ENCODE measurements at places on chromosomes 2 and 18.

DNA sequence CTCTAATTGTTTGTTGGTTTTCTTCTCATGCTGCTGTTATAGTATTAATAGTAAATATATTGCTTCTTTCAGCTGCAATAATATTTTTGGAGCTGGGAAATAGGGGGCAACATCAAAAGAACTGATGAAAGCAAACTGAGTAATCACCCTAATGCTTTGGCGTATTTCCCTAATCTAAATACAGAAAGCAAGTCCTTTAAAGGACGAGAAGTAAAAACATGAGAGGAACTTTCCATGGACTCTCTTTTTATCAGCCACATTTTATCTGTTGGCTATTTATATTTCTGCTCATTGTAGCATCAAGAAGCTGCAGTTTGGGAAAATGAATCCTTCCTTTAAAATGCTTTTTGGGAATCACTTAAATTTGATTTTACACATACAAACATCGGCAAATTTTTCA is 139.9 kb upstream of the SLC8A1 start:
- no peak for DNase-seq

- no peak for DNase-seq
These were observed 412.3 kb downstream of the RNF144A start for GRCh38 chr2:7329465-7329864.

- DNase-seq: no peak
These were observed 1.5 kb upstream of the FLACC1 start for GRCh38 chr2:201358684-201359083.

- no peak for DNase-seq
These were observed 125.6 kb downstream of the GRB14 start for GRCh38 chr2:164495491-164496223.

DNA sequence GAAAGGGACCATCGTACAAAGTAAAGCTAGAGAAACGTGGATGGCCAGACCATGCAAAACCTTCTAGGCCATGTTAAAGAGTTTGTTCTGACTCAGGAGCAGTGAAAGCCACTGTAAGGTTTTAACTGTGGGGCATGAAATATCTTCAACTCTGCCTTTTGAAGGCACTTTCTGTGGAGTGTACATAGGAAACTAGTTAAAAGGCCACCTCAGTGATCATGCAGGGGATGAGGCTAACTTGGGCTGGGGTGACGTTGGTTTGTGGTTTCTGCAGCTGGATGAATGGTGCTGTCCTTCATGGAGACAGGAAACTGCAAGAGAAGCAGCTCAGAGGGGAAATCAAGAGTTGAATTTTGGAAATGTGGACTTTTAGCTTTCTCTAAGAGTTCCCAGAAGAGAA is 190.7 kb downstream of the CDCA7 start:
- DNase-seq: no peak

DNA sequence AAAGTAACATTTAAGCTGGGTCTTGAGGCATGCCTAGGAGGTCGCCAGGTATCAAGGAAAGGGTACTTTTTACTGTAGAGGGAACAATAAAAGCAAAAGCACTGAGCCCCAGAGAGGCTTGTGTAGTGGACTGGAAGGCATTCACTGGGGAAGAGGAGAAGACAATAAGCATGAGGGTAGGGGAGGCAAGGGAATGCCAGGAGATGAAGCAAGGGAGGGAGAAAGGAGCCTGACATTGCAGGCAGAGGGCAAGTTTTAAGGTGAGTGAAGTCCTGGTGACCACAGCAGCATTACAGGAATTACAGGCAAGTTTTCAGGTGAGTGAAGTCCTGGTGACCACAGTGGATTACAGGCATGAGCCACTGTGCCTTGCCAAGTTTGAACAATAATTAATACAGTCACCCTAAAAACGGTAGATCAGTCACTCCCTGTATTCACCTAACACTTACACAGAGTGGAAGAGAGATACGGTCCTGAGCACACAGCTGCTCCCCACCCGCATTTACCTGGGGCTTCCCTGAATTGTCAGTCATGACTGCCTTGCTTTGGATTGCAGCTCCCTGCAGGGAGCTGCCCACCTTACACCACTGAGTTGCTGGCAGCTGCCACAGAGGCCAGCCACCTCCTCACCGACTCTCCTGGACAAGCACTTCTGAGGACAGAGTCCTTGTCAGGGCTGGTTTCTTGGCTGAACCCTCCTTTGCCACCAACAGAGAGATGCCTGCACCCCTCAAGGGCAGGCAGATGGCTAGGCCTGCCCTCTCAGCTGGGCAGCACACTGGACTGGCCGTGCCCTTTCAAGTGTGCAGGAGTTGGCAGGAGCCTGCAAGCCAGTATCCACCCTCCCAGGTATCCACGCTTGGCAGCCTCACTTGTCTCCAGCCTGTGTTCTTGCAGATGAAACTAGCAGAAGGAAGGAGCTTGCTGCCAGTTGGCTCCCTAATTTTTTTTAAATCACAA is 153.2 kb upstream of the MSH6 start:
- DNase-seq: no peak

- DNase-seq: no peak
These were observed 518.0 kb downstream of the ZNF516 start for GRCh38 chr18:75977081-75977480.

GRCh38 chr18:10726198-10727068 is 200.6 kb downstream of the NAPG start:
- DNase-seq: no peak

- DNase-seq: no peak
These were observed 11.0 kb downstream of the TTN start for GRCh38 chr2:178796079-178796677.

GRCh38 chr2:141911485-141912066 is 219.2 kb downstream of the LRP1B start:
- DNase-seq: no peak

- DNase-seq: no peak
These were observed 302.4 kb downstream of the PLCL1 start for GRCh38 chr2:198106621-198107385.

GRCh38 chr18:28124131-28125029 is 52.5 kb downstream of the CDH2 start:
- no peak for DNase-seq

GRCh38 chr2:38605298-38605830 is 2.6 kb upstream of the HNRNPLL start:
- no peak for DNase-seq

DNA sequence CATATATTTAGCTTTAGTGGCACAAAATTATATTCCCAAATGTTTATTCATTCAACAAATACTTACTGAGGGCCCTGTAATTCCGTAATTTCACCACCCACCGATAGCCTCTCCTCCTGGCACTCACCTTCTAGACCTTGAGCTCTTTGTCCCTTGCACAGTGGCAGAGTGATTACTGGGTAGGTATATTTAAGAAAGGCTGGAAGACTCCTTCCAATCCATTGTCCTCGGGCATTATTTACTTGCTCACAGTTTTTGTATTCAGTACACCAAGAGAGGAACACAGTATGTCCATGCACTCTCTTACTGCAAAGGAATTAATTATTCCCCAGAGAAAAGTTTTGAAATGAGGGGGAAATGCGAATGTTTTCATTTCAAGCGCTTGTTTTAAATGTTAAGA is 1.1 kb upstream of the CDCA7 start:
- DNase-seq: no peak

GRCh38 chr2:152446213-152446612 is 111.2 kb downstream of the FMNL2 start:
- no peak for DNase-seq

DNA sequence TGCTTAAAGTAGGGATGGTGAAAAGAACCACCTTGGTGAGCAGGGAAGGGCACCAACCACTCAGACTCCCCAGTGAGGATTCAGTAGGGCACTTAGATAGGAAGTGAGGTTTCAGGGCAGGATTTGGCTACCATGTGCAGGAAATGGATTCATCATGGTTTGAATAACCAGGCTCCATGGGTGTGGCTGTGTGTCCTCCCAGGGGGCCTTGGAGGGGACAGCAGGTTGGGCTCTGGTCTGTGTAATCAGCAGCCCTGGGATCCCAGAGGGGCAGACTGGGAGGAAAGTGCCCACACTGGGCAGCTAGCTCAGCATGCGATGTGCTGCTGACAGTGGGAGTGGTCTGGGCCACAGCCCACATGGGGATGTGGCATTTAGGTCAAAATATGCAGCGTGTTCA is 224.6 kb downstream of the CELF4 start:
- DNase-seq: no peak

DNA sequence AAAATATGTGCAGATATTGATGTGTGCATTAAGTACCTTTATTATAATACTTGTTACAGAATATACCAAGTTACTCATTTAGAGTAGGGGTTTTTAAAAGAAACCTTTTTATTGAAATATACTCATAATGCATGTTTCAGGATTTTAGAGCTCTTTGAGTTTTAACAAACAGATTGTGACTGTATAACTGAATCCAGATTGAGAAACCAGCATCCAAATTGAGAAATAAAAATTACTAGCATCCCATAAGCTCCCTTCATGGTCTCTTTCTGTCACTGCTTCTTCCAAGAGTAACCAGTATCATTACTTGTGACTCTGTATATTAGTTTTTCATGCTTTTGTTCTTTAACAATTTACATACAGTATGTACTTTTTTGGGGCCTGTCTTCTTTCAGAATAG is 156.9 kb downstream of the UBR3 start:
- no peak for DNase-seq

- DNase-seq: no peak
These were observed 115.3 kb downstream of the BCL11A start for GRCh38 chr2:60438131-60438530.

GRCh38 chr2:148531235-148531634 is 113.3 kb upstream of the EPC2 start:
- no peak for DNase-seq

DNA sequence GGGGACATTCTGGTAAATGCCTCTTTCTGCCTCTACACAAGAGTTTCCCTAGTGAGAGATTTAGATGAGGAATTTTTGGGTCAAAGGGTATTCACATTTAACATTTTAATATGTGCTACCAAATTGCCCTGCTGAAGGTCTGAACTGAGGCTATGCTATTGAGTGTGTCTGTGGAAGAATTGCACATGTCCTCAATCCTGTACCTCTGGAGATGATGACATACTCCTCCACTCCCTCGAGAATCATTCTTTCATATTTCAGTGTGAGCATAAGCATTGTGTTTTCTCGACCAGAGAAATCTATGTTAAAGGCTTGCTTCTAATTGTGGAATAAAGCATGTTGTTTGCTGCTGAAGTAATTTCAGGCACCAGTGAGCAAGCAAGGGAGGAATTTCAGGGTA is 110.5 kb downstream of the TSN start:
- no peak for DNase-seq

GRCh38 chr2:25528173-25528572 is 145.2 kb downstream of the DTNB start:
- DNase-seq: no peak

GRCh38 chr18:12291161-12291560 is 16.9 kb upstream of the TUBB6 start:
- DNase-seq: no peak

DNA sequence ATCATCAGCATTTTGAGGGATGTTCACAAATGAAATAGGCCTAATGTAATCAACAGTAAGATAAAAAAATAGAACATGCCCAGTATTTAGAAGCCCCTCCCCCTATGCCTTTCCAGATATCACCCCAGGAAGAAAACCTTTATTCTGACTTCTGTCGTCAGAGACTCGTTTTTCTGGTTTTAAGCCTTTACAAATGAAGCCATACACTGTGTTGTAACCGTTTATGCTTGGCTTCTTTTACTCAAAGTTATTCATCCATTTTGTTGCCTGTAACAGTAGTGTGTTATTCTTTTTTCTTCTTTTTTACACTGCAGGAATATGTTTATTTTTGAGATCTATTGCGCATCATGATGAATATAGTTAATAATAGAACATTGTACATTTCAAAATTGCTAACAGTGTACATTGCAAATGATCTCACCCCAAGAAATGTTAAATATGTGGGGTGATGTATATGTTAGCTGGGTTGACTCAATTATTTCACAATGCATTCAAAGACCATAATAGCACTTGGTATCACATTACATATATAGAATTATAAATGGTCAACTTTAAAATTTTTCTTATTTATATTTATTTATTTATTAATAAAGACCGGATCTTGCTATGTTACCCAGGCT is 28.1 kb upstream of the PNPT1 start:
- DNase-seq: no peak

- DNase-seq: no peak
These were observed 11.9 kb upstream of the ASPRV1 start for GRCh38 chr2:69973335-69973735.

DNA sequence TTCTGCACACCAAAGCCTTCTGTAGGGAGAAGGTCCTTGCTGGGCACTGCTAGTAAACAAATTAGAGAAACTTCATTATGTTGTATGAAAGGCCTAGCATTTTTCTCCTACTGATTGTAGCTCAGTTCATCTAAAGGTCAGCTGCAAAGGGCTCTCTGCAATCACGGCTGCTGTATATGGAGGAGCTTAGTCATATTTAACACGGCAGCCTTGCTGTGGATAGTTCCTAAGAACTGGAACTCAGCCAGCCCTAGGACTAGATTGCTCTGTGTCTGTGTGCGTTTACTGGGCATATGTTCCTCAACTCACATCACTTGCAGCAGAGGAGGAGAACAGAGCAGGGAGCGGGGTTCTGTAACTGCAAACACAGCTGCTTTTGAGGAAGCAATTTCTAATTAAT is 1103.9 kb upstream of the KLHL29 start:
- DNase-seq: no peak

- DNase-seq: no peak
These were observed 31.0 kb upstream of the GLI2 start for GRCh38 chr2:120704696-120705095.

- no peak for DNase-seq
These were observed 209.9 kb downstream of the TFCP2L1 start for GRCh38 chr2:121075006-121075551.

DNA sequence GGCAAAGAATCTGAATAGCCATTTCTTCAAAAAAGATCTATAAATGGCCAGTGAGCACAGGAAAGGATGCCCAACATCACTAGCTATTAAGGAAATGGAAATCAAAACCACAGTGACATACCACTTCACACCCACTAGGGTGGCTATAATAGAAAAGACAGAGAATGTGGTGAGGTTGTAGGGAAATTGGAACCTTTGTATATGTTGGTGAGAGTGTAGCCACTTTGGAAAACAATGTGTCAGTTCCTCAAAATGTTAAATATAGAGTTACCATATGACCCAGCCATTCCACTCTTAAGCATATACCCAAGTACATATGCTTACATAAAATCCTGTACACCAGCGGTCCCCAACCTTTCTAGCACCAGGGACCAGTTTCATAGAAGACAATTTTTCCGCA is 152.8 kb downstream of the SMAD2 start:
- DNase-seq: no peak

DNA sequence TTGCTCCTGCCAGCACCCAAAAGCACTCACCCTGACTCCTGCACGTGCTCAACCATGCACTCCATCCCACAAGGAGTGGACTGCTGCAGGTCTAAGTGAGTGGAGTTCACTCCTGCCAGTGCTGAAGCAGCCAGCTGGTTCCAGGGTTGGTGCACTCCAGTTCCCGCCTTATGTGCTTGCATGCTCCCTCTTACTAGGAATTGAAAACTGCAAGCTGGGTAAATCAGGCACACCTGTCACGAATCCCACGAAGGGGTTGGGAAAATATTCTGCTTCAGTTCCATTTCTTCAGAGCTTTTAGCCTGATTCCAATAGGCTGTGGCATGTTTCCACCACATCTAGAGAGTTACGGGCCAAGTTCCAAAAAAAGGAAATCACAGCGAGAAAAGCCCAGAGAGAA is 1365.5 kb upstream of the CHAC2 start:
- DNase-seq: no peak

Measured in esophagus squamous epithelium (tissue), 5 donors.